CD8-positive, alpha-beta memory T cell (primary cell): ENCODE measurements at places on chromosomes 3 and 15. TPM values are rescaled to one million over a fixed set of nuclear protein-coding genes. Genes with fewer than 3 reads are reported as not detected.

SLC22A14 gene
- polyA plus RNA-seq = not detected

RHOV gene
- polyA plus RNA-seq = not detected

ZNF620 gene
- 2.9 TPM for polyA plus RNA-seq

FAM43A gene
- 19.6 TPM for polyA plus RNA-seq

DOCK3 gene
- 0.16 TPM for polyA plus RNA-seq

DNA sequence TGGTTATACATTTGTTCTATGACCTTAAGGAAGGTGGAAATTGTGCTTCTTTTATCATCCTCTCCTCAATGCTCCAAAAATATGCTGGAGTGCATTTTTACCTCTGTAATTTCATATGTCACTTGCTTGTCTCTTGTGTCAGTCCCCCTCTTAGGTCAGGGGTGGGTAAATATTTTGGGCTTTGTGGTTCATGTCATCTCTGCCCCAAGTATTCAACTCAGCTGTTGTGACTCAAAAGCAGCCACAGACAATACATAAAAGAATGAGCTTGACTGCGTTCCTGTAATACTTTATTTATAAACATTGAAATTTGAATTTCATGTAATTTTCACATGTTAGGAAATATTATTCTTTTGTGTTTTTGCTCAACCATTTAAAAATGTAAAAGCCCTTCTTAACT is 60.4 kb upstream of the SLC24A5 start:
- H3K36me3 ChIP-seq = no peaks in the 10 kb centered on the region
- H3K4me3 ChIP-seq = no peak overlapping the region
- DNase-seq = no peak
- no peaks in the 10 kb centered on the region for H3K27me3 ChIP-seq
- H3K4me1 ChIP-seq = no peaks in the 10 kb centered on the region

DNA sequence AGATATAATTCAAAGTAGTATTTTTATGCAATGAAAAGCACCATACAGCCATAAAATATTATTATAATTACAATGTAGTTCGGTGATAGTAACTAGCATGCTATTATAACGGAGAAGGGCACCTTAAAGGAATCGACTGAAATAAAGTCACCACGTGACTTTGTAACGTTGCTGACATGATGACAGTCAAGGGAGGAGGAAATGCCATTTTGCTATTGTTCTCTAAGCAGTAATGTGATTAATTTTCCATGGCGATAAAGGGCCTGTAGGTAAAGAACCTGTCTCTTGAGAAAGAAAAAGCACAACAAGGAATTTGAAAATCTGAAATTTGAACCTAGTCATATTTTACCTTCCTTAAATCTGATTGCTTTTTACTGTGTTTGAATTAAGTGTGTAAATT is 526.2 kb downstream of the ROBO2 start:
- H3K4me3 ChIP-seq = no peak overlapping the region
- no peaks in the 10 kb centered on the region for H3K36me3 ChIP-seq
- no peak for DNase-seq
- H3K4me1 ChIP-seq = no peaks in the 10 kb centered on the region
- H3K27ac ChIP-seq = no peak overlapping the region

DNA sequence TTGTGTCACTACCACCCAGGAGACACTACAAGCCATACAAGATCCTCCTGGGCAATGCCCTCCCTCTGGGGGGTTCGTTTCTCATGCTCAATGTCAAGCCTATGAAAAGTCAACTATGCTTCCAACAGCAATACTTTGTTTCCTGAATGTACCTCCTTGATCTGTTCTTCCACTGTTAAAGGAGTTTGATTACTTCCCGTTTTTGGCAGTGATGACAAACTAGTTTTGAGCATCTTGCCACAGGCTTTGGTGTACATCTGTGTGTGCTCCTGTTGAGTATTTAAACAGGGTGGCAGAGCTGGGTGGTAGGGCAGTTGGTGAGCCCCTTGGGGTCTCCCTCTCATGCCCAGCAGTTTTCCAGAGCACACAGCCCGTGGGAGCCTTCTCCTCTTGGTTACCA is 81.4 kb downstream of the IL12A start:
- H3K27ac ChIP-seq = no peak overlapping the region
- DNase-seq = no peak
- no peaks in the 10 kb centered on the region for H3K36me3 ChIP-seq
- H3K4me1 ChIP-seq = no peaks in the 10 kb centered on the region
- H3K4me3 ChIP-seq = no peak overlapping the region
